ENCODE measurements at places on chromosomes 7 and 10. TPM values are rescaled to one million over a fixed set of nuclear protein-coding genes. Genes with fewer than 3 reads are reported as not detected.

The AEBP1 gene
- 19.9 TPM for polyA plus RNA-seq

The ZNF518A gene
- 9.3 TPM for polyA plus RNA-seq

The HTR5A gene
- not detected for polyA plus RNA-seq

The SPDYE2 gene
- 0.34 TPM for polyA plus RNA-seq

The MSS51 gene
- 2.0 TPM for polyA plus RNA-seq

Measured in pancreas (tissue), 10 donors.